HS-27A (cell line): ENCODE measurements at places on chromosomes 7 and 10.
A peak's percentile ranks its signal among the peaks of the same experiment; 100 is the strongest.

- no peak for DNase-seq
Measured at GRCh38 chr10:126634347-126634746, 36.1 kb downstream of the C10orf90 start.

- no peak for DNase-seq
Measured at GRCh38 chr7:116438267-116438666, 61.3 kb upstream of the CAV2 start.

- DNase-seq, result peak; percentile 14
Measured at GRCh38 chr7:65307651-65308299, 65.9 kb upstream of the ZNF92 start.

DNA sequence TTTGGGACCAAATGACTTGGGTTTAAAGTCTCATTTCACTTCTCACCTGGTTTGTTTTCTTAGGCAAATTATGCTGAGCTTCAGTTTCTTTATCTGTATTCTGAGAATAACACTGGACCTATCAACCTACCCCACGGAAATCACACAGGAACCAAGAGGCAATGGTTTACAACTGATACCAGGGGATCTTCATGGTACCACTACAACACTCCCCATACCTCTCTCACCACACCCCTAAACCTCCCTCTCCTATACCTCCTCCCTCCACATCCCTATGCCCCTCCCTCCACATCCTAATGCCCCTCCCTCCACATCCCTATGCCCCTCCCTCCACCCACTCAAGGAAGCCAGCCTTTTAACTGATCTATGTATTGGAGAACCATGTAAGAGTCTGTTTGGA lies 9.9 kb downstream of the FAM204A start:
- no peak for DNase-seq

- DNase-seq, result no peak
Measured at GRCh38 chr10:131810805-131811629, 89.8 kb upstream of the PPP2R2D start.

GRCh38 chr7:33307205-33307604 lies 177.8 kb downstream of the BBS9 start:
- DNase-seq, result no peak

DNA sequence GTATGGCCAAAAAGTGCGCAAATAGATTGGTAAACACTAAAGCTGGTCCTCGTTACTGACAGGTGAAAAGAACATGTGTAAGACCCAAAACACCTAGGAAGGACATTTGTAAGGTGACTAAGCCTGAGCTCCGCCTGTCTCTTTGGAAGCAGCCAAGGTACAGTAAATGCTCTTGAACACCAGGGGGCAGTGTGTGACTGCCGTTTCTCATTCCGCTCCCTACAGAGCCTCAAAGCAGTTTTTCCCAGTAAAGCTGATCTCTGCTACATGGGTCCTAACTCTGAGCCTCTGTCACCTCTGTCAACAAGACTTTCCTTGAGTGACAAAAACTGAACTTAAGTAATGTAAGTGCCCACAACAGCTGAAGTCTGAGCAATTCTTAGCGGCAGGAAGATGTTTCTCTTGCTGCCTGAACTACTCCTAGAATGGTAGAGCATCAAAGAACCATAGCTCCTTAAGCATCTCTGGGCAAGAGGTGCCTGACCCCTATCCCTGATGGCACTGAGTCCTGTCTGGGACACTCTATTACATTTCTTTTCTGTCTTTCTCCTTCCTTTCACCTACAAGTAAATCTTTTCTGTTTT lies 238.0 kb upstream of the INHBA start:
- no peak for DNase-seq

- DNase-seq, result no peak
Measured at GRCh38 chr10:119412244-119413092, 130.1 kb downstream of the RGS10 start.

DNA sequence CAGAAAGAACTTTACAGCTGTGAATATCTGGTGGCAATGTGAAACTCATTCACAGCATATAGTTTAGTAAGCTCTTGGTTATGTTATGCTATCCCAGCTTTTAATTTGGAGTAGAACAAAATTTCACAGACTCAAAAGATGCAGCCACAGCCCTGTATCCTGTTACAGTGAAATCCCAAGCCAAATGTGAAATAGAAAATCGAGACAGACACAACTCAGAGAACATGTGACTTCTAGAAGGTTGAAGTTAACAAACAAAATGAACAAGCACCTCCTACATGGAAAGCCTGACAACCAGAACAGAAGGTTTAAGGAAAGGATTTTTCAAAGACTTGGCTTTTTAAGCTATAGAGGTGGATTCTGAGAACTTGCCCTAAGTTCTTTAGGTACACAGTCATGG lies 39.6 kb downstream of the JAZF1 start:
- no peak for DNase-seq

GRCh38 chr7:49597805-49598204 lies 175.6 kb upstream of the VWC2 start:
- no peak for DNase-seq

- DNase-seq, result no peak
Measured at GRCh38 chr10:30384701-30385201, 35.7 kb upstream of the MTPAP start.

DNA sequence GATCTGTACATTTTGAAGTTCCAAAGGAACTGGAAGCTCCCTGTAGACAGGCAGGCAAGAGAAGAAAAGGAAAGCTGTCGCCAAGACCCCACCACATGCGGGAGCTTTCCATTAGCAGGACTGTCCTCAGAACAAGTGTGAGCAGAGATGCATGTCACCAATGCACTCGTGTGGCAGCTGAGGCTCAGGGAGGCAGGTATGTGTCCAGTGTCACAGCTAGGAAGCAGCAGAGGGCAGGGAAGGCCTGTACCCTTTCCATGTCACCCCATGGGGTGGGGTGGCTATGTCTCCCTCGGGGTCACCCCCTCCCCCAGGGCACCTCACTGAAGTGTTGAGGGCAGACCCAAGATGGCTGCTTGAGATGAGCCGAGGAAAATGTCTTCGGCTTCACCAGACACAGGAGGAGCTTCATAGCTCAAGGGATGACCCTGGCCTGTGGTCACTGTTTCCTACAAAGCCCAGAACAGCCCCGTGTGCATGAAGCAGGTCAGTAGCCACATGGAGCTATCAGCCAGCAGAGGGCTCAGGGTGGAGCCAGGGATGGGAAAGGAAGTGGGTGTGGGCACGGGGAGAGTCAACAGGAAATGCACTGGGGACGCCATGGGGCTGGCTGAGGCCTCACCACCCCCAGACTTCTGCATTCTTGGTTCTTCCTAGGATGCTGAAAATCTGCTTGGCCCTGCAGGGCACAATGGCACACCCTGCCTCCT lies 96.6 kb downstream of the FAM53B start:
- no peak for DNase-seq

DNA sequence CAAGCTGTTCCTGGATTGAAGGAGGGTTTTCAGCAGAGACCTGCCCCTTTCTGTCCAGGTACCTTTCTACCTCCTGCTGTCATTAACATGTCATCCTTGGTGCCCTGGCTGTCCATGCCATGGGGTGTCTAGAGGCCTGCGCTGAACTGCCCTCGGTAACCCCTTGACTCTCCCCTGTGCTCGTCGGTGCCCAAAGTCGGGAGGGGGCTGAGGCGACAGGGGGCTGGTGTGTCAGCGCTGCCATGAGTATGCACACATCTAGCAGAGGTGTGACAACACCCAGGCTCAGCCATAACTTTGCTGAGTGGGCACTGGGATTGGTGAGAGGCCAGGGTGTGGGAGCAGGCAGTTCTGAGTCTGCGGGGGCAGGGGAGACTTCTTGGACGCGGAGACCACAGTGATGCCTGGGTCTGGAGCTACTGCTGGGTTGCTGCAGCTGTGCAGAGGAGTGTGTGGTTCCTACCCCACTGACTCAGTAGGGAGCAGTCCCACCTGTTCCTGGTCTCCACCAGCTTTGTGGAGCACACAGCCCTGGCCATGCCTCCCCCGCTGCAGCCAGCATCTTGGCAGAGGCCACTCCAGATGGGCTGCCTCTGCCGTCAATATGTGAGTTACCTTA lies 376.2 kb upstream of the SEMA3C start:
- DNase-seq, result no peak

- DNase-seq, result no peak
Measured at GRCh38 chr7:38977685-38978084, at the start of gene POU6F2. TSS of gene POU6F2 (plus strand) at chr7:38977909. CDS start at chr7:38977954, 45 bp downstream.

DNA sequence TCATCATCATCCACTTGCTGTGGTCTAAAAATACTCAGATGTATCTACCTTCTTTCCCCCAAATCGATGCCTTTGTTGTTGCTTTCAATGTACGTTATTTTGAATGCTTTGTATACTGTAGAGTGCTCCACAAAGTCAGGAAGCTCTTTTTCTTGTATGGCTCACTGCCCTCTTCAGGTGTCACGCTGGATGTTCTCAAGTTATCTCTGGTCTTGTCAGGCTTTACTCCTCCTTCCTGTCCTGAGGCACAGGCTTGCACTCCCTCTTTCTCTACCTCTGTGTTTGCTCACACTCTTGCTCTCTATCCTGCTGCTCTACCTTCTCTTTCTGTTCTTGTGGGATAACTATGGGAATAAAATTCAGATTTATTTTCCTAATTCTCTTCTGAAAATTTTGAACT lies 381.3 kb downstream of the NRG3 start:
- DNase-seq, result no peak

GRCh38 chr10:110914431-110914830 lies 4.5 kb downstream of the BBIP1 start:
- no peak for DNase-seq

DNA sequence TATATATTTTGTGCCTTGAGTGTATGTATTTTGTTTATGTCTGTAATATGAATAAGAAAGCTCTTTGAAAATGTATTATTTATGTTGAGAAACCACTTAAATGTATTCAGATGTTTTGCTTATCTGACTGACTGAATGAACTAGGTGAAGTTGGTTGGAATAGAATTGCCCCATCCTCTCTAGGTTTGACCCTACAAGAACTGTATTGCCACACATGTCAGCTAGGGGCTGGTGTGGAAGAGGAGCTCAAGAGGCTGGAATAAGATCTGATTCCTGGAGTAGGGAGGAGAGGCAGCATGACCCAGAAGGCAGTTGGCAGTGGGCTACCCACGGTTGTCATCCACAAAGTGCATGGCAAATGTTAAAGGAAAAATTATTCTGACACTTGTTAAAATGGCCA lies 9.1 kb downstream of the SSMEM1 start:
- DNase-seq, result no peak

DNA sequence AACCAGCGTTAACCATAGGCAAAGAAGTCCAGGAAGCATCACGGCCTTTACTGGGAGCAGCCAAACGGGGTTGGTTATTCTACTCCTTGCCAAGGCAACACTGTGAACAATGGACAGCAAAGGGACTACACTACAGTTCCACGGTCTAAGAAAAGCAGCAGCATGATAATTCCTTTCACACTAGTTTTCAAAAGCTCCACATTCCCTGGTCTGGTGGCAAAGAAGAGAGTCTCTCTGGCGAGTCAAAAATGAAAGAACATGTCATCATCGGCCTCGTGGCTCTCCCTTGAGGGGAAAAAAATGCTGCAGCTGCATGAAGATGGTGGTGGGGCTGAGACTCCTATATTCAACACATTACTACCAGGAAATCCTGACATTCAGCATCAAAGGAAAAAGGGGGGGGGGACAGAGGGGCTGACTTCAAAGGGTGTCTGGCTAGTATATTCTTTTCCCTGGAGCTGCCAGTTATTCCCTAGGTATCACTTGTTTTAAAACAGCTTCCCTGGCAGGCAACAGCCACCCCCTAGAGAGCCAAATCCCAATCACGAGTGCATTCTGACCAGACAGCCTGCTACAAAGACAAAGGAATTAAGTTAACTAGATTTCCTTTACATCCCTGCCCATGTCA lies 49.1 kb downstream of the SLC37A3 start:
- no peak for DNase-seq

- DNase-seq, result no peak
Measured at GRCh38 chr7:2474813-2475677, 1.2 kb downstream of the GRIFIN start.

GRCh38 chr10:30437031-30437841 lies 3.3 kb downstream of the MAP3K8 start:
- DNase-seq, result no peak

- no peak for DNase-seq
Measured at GRCh38 chr10:5356302-5356763, 8.4 kb upstream of the UCN3 start.

GRCh38 chr7:44347546-44348114 lies 22.2 kb upstream of the CAMK2B start:
- DNase-seq, result no peak

DNA sequence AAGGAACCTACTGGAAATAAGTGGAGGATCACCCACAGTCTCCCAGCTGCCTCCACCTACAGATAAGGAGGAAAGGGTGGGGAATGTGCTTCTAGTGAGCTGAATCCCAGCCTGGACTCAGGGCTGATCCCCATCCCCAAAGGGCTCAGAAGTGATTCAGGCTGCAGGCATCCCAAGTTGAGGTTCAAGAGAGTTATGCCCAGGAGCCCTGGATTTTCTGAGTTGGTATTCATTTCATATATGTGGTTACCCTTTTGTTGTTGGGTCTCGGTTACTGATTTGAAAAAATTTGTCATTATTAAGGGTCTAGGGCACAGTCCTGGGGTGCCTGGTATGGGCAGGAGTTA lies 30.0 kb upstream of the SRGN start:
- peak; percentile 78 for DNase-seq

GRCh38 chr10:48633381-48634197 lies 28.7 kb upstream of the ARHGAP22 start:
- no peak for DNase-seq

DNA sequence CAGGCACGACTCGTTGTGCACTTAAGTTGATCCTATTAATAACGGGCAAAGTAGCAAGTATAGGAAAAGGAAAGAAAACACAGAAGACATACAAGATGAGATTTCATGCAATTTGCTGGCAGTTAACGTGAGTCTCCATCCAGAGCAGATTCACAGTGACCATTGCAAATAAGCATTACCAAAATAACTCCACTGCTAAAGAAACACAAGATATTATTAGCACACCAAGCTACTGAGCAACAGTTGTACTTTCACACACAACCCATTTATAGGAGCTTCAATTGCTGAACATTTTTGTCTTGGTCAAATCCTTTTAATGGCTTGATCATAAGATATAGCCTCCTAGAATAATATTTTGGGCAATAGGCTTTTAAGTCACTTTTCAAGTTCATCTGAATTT lies 187.7 kb upstream of the HGF start:
- DNase-seq, result no peak

- no peak for DNase-seq
Measured at GRCh38 chr10:20708305-20708704, 188.8 kb downstream of the NEBL start.

GRCh38 chr10:49112851-49113250 lies 2.5 kb downstream of the VSTM4 start:
- DNase-seq, result no peak

- no peak for DNase-seq
Measured at GRCh38 chr10:92809840-92810239, 38.5 kb upstream of the EXOC6 start.
